Tibial nerve (tissue), 4 donors: ENCODE measurements at places on chromosomes 3 and 15.

DNA sequence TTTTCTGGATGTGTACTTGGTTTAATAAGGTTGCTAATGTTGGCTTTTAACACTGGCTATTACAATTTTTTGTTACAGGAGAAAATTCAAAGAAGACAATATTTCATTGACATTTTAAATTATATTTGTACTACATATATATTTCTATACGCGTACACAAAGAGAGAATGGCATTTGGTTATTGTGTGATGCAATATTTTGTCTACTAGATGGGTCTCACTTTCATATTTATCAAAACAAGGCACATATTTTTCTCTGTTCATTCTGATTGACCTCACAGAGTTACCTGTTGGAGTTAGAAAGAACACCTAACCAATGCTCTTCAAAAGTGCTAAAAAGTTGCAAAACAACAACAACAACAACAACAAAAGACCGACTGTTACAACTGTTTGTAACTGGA is 50.2 kb upstream of the VGLL3 start:
- DNase-seq: no peak

- no peak for DNase-seq
Observed at GRCh38 chr3:158742871-158743663, 10.8 kb upstream of the RARRES1 start.

DNA sequence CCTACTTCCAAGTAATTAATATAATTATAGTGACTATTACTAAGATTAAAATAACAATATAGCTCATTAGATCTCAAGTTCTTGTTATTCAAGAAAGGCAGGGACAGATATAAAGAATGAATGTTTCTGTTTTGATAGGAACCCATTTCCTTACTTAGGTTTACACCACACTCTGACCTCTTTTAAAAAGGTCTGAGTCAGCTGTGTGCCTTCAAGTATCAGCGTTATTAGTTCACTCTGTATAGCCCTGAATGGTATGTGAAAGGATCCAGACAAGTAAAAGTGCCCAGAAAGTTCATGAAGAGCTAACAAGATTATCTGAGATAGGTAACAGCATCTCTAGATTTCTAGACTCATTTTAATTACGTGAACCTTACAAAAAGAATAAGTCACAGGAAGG is 28.9 kb downstream of the PDCD10 start:
- DNase-seq: no peak

GRCh38 chr15:80058851-80059785 is at the start of gene ZFAND6:
TSS of gene ZFAND6 (plus strand) at chr15:80059676. CDS start at chr15:80120345, 60,669 bp downstream.
- peak; percentile 90 for DNase-seq

GRCh38 chr15:93985176-93985575 is 246.2 kb upstream of the MCTP2 start:
- DNase-seq: no peak

DNA sequence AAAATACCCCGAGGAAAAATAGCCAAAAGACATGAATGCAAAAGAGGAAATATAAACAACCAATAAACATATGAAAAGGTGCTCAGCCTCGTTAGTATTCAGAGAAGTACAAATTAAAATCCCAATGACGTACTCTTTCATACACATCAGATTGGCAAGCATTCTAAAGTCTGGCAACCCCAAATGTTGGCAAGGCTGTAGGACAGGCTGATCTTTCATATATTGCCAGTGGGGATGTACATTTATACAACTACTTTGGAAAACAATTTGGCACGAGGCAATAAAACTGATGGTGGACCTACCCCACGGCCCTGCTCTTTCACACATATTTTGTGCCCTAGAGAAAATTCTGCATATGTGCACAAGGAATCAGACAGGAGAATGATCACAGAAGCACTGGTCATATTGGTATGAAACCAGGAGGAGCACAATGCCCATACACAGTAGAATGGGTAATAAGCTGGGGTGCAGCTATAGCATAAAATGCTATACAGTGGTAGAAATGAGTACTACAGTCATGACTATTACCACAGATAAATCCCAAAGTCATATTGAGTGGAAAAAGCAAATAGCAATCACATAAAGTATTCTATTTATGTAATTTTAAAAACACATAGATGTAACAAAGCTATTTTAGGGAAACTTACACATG is 176.0 kb upstream of the SLC24A5 start:
- DNase-seq: no peak

GRCh38 chr3:3532508-3532907 is 266.7 kb upstream of the LRRN1 start:
- DNase-seq: no peak

GRCh38 chr3:23575697-23576096 is 230.1 kb upstream of the UBE2E1 start:
- no peak for DNase-seq

GRCh38 chr15:56824175-56824574 is 90.9 kb upstream of the ZNF280D start:
- DNase-seq: no peak

DNA sequence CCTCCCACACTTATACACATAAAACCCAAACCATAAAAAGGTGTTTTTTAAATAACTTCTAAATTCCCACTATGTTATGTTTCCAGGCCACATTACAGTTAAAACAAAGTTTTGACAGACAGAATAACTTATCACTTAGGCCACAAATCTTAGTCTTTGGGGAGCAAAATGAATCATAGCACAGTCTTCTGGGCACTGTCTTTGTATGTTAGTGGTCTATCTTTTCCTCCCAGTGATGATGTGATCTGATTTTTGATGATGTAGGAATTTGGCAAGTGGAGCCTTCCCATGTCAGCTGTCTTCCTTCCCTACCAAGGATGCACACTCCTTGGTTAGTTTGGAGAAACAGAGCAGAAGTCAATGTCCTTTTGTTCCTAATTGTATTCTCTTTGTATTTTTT is 67.3 kb downstream of the THSD4 start:
- DNase-seq: no peak

- DNase-seq: no peak
Observed at GRCh38 chr15:87609474-87609873, 647.1 kb downstream of the NTRK3 start.
